ENCODE measurements at places on chromosomes 7 and 10. TPM values are rescaled to one million over a fixed set of nuclear protein-coding genes. Genes with fewer than 3 reads are reported as not detected.

BHLHA15 gene
- not detected for polyA plus RNA-seq

SLC18A2 gene
- 0.08 TPM for polyA plus RNA-seq

TLL2 gene
- polyA plus RNA-seq, result not detected

CPXM2 gene
- 43.8 TPM for polyA plus RNA-seq

ZNRF2 gene
- 4.8 TPM for polyA plus RNA-seq

All from aorta (tissue), 5 donors.